ENCODE measurements at places on chromosomes 1 and 21.

DNA sequence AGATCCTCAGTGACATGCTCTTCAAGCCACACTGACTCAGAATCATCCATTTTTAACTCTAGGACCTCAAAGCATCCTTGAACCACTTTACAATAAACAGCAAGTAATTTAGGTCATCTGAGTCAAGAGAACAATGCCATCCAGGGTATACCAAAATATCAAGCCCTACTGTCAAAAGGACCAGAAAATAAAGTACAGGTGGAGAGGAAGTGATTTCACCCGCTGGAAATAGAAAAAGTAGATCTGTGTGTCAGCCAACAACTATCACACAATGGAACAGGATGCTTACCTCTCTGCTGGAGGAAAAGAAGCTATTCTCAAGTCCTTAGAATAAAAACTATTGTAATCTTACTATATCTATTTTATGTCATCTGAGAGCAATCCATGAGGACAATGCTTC is 37.0 kb downstream of the RERE start:
- DNase-seq, result no peak

DNA sequence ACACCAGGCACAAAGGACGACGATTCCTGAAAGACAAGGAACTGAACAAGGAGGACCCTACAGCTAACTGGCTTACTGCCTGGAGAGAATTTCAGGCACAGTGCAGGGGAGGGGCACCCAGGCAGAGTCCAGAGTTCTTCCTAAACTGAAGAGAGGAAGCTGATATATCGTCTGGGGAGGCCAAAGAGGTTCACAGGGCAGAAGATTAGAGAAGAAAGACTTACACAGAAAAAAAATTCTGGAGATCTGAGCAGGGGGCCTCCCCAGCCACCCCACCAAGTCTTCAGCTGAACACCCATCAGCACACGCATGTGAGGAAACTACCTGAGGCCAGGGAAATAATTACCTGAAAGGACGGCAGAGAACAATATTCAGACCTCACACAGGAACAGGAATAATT is 24.6 kb downstream of the SORT1 start:
- no peak for DNase-seq

GRCh38 chr1:111930356-111930755 is 59.1 kb downstream of the KCND3 start:
- no peak for DNase-seq

DNA sequence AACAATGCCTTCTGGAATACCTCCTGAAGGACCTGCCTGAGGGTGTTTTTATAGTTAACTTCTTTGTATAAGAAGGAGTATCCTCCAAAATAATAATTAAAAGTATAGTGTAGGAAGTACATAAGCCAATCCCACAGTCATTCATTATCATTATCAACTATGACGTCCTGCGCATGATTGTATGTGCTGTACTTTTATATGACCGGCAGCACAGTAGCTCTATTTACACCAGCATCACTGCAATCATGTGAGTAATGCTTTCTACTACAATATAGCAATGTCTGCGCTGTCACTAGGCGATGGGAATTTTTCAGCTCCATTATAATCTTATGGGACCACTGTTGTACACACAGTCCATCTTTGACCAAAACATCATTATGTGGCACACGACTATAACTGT is 72.0 kb downstream of the BEND5 start:
- no peak for DNase-seq

DNA sequence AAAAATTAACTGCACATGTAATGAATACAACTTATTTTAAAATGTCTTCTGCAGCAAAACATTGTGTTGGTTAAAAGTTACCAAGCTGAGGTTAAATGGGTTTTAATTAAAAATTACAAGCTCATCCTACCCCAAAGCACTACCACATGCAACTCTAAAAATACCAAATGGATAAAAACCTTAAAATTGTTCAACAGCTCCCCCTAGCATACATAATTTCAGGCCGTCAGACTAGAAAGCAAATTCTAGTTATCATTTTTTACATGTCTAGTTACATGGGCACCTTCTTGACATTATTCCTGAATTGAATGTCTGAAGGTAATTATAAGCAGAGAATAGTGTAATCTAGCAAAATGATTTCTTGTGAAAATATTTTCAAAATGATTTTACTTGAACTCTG is 176.5 kb downstream of the C1orf21 start:
- no peak for DNase-seq

GRCh38 chr1:89121641-89122040 is 4.3 kb downstream of the GBP2 start:
- no peak for DNase-seq

- DNase-seq, result no peak
Measured at GRCh38 chr1:54743416-54744226, 20.7 kb downstream of the PARS2 start.

DNA sequence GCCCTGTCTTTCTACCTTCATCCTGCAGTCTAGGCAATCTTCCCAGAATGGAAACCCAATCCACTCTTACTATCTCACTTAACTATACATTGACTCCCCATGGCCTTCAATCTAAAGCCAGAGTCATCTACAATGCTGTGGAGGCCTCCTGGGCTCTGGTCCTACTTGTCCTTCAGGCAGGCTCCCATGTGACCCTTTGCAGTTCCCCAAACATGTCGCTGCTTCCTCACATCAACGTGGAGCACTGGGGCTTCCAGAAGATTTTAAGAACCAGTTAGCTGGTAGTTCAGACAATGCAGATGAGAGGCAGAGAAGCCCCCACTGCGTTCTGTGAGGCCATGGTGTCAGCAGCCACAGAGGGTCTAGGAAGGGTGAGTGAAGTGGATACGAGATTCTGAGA is 18.6 kb downstream of the LYPD8 start:
- DNase-seq, result no peak

- DNase-seq, result no peak
Measured at GRCh38 chr1:230713915-230714764, at the start of gene AGT. AGT (minus strand) TSS chr1:230714122; CDS start chr1:230710823, 3,299 bp downstream.

- no peak for DNase-seq
Measured at GRCh38 chr21:29571949-29572348, 273.2 kb downstream of the BACH1 start.

DNA sequence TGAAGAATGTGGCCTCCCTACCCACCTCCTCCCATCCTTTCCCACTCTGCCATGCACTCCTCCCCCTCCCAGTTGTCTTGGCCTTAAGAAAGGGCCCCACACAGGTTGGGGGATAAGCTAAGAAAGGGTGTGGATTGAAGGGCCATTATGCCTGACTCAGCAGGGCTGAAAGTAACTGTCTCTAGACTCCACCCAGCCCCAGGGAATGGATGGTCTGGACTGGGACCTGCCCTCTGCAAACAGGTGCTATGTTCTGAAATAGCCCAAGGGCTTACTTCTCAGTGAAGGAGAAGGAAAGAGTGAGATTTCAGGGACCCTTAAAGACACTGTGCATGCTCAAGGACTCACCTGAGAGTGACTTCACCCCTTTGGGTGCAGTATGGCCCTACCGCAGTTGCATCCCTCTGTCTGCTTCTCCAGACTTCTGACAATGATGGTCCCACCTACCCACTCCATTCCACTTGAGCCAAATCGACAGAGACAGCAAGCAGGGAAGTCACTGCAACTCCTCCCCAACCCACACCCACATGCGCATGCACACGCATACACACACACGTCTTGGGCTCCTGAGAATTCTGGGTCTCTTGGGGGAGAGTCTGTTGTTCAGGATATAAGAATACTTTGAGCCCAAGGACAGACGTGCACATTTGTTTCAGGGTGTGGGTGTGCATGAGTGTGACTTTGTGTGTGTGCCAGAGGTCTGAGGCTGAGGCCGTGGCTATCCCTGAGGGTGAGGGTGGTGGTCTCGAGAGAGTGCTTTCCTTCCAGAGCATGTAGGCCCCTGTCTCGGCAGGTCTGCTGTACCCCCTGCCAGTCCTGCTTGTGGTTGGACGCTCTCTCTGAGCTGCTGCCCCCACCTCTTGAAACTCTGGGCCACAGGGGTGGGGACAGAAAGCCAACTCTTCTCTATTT is 231.9 kb downstream of the PTPRU start:
- DNase-seq, result no peak

DNA sequence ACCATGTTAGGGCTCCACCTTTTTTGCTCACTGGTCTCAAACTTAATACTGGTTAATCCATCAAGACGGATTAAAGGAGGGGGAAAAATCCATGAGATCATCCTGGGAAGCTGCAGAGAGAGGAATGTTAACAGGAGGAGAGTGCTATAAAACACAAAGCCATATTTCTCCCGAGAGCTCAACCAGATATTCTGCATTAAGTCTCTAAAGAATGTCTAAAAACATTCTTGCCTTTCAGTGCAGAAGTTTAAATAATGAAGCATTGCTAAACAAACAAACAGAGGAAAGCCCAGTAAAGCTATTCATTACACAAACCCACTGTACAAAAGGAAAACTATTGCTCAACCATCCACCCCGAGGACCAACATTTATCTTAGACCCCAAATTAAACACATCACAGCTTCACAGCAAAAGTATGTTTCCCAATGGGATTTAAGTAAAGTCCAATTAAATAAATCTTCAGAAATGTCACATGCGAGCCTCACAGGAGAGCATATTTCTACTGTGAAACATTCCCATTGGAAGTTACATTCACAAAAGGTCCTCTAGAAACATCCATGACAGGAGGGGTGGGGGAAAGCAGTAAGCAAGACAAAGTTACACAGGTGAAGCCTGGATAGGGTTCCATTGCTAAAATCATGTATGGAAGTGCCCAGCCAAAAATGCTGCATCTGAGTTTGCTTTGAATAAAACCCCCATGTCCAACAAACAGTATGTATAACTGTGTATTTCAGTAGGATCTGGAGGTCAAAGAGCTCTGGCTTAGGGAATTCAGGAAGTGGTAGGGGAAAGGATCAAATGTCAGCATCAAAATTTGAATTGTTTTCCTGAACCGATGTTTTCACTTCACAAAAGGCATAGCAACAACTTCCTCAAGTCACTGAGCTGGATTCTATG is 23.3 kb downstream of the DUSP10 start:
- DNase-seq, result no peak

DNA sequence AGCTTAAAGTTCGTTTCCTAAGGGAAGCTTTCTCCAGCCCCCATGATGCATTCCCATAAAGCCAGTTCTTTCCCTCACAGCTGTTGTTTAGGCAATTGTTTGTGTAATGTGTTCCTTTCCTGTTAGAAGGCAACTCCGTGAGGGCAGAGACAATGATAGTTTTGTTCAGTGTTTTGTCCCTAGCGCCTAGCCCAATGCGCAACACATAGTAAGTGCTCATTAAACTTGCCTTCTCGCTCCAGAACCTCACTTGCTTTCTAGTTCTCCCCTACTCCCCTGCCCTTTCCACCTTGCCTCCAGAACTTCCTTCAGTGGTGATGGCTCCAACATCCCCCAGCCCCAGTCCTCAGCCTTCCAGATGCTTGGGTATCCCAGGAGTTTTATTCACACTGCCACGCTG is 115.4 kb downstream of the TMEM53 start:
- no peak for DNase-seq

DNA sequence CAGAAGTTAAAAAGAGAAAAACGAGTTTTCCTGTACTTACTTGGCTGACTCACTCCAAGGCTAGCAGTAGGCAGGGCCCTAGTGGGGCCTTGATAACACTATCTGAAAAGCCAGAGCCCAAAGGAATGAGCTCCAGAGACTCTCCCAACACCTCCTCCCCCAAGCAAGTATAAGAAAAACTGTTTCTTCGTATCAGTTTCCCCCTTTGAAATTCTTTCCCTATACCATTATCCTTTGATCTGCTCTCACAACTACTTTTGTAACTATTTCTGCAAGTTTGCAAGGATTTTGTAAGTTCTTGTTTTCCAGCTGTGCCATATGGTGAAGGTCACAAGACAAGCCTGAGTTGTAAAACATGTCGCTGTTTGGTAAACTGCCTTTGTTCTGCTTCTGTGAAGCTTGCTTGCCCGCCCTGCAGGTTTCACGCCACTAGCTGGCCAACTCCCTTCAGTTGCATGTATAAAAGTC is 36.5 kb upstream of the KCNJ15 start:
- no peak for DNase-seq

- no peak for DNase-seq
Measured at GRCh38 chr1:116258668-116259419, 114.2 kb upstream of the ATP1A1 start.

DNA sequence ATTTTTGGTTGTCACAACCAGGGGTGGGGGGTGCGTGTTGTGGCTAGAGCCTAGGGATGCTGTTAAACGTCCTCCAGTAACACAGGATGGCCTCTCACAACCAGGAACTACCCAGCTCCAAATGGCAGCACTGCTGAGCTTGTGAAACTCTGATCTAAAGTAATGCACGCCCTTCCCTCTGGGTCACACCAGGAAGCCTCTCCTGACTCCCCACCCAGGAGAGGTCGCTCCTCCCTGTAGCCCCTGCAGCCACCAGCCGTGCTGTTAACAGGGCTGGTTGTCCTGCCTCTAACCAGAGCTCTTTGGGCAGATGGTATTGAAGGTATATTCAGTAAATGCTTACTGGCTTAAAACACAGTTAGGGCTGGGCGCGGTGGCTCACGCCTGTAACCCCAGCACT is 73.2 kb downstream of the NKAIN1 start:
- DNase-seq, result no peak

GRCh38 chr1:57986432-57986831 is 560.1 kb downstream of the OMA1 start:
- no peak for DNase-seq

DNA sequence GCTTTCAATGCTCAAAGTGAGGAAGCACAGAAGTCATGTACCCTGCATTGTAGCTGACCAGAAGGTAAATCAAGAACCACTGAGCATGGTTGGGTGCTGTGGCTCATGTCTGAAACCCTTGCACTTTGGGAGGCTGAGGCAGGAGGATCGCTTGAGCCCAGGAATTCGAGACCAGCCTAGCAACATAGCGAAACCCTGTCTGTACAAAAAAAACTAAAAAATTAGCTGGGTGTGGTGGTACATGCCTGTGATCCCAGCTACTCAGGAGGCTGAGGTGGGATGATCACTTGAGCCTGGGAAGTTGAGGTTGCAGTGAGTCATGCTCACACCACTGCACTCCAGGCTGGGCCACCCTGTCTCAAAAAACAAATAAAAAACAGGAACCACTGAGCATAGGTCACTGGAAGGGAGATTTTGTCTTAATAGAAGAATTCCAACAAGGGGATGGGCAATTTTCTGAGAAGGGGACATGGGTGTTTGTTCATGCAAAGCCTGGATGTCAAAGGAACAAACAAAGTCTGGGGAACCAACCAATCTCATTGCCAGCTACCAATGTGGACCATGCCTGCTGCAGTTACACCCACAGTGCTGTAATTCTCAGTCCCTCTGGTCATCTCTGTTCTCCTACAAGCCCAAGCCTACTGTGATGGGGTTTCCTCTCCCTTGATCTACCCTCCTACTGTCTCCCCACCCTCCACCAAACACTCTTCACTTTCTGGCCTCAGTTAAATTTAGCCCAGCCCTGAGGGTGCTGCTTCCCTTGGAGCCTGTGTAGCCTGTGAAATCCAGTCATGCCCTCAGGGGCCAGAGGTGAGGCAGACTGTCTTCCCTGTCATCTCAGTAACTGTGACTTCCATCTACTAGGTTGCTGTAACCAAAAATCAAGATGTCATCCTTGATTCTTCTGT is 47.9 kb downstream of the ELF3 start:
- DNase-seq, result no peak
